Lung microvascular endothelial cell (primary cell): ENCODE measurements at places on chromosomes 2 and 18. TPM values are rescaled to one million over a fixed set of nuclear protein-coding genes. Genes with fewer than 3 reads are reported as not detected.
A peak's percentile ranks its signal among the peaks of the same experiment; 100 is the strongest.

DNA sequence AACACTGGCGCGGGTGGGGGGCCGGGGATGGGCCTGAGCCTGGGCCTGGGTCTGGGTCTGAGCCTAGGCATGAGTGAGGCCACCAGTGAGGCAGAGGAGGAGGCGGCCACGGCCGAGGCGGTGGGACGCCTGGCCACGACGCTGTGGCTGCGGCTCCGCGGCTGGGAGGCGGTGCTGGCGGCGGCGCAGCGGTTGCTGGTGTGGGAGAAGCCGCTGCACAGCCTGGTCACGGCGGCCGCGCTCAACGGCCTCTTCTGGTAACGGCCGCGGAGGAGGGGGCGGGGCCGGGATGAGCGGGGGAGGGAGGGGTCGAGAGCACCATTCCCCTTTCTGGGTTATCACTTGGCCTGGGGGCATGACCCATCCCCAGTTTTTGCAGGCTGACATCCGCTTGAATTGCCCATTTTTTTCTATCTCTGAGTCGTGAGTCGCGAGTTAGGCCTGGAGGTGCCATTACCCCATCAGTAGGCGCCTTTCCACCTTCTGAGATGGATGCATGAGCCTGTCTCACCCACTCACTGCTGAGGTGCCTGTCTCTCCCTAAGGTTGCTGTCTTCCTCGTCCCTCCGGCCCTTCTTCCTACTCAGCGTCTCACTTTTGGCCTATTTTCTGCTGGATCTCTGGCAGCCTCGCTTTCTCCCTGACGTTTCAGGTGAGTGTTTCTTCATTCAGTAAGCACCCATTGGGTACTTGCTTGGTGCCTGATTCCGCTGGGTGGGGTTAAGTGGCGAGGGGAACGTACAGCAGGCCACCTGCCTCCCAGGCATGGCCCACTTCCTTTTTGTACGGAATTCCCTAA lies 501 bp downstream of the RETREG2 start:
- peak; percentile 46 for DNase-seq

DNA sequence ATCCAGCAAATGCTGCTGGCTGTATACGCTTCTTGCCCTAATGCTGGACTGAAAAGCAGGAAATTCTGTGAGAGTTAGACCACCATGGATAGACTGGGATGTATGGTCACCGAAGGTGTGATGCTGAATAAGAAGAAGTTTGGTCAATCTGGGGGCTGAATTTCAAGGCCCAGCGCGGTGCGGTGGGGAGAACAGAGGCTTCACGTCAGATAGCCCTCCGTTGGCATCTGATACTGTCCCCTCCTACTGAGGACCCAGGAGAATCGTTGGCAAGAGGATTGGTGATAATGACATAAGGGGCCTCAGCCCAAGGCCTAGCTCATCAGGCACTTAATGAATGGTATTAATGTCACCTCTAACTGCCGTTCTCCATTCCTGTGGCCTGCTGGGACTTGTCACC lies 97.3 kb upstream of the ST3GAL5 start:
- no peak for DNase-seq

GRCh38 chr2:44104855-44105271 lies 63.8 kb upstream of the PPM1B start:
- DNase-seq, result no peak

ZSWIM2 gene
- total RNA-seq, result not detected in 2 replicates
